AG04450 (cell line): ENCODE measurements at places on chromosomes 4 and X. TPM values are rescaled to one million over a fixed set of nuclear protein-coding genes. Genes with fewer than 3 reads are reported as not detected.

ZFX gene
- 16.2 and 23.1 TPM in 2 replicates for polyA plus RNA-seq

PCDH18 gene
- 204 and 255 TPM in 2 replicates for polyA plus RNA-seq

CCDC158 gene
- not detected in 2 replicates for polyA plus RNA-seq

SCRG1 gene
- polyA plus RNA-seq, result 0.72 and 1.0 TPM in 2 replicates

EVC2 gene
- polyA plus RNA-seq, result 2.1 and 2.9 TPM in 2 replicates

SPANXA1 gene
- not detected in 2 replicates for polyA plus RNA-seq

SSX1 gene
- not detected in 2 replicates for polyA plus RNA-seq

GYPE gene
- 1.6 TPM in 2 replicates for polyA plus RNA-seq

TMEM144 gene
- polyA plus RNA-seq, result 0.82 and 1.5 TPM in 2 replicates

USP26 gene
- not detected in 2 replicates for polyA plus RNA-seq

PCDH11X gene
- polyA plus RNA-seq, result 0.01 TPM in 1 of 2 replicates, not detected in the other

RENBP gene
- polyA plus RNA-seq, result 0.14 and 0.16 TPM in 2 replicates

PLXNB3 gene
- polyA plus RNA-seq, result 4.6 and 5.5 TPM in 2 replicates

VCX3A gene
- polyA plus RNA-seq, result not detected in 2 replicates

ABCG2 gene
- polyA plus RNA-seq, result 1.1 and 1.2 TPM in 2 replicates

PRKG2 gene
- 0.74 and 1.6 TPM in 2 replicates for polyA plus RNA-seq

MGAT4D gene
- polyA plus RNA-seq, result not detected in 2 replicates

CXCL3 gene
- 0.43 and 0.74 TPM in 2 replicates for polyA plus RNA-seq

MAGEA2B gene
- polyA plus RNA-seq, result not detected in 2 replicates

ZCCHC18 gene
- polyA plus RNA-seq, result 1.9 and 2.1 TPM in 2 replicates

IL1RAPL1 gene
- polyA plus RNA-seq, result 0.68 and 0.93 TPM in 2 replicates

RAB33A gene
- 3.6 TPM in 2 replicates for polyA plus RNA-seq

RAB9B gene
- 0.52 and 0.71 TPM in 2 replicates for polyA plus RNA-seq

USP17L12 gene
- not detected in 2 replicates for polyA plus RNA-seq

AFP gene
- 0.83 and 1.1 TPM in 2 replicates for polyA plus RNA-seq

SUPT20HL2 gene
- polyA plus RNA-seq, result not detected in 2 replicates

PCYT1B gene
- 0.09 and 0.10 TPM in 2 replicates for polyA plus RNA-seq

PIR gene
- 35.2 and 42.5 TPM in 2 replicates for polyA plus RNA-seq

LRCH2 gene
- polyA plus RNA-seq, result 4.4 and 6.1 TPM in 2 replicates

DMRTC1B gene
- not detected in 2 replicates for polyA plus RNA-seq

GIMD1 gene
- polyA plus RNA-seq, result not detected in 2 replicates

SYP gene
- polyA plus RNA-seq, result 0.07 and 0.15 TPM in 2 replicates

NOCT gene
- 5.8 and 6.7 TPM in 2 replicates for polyA plus RNA-seq

TBX22 gene
- polyA plus RNA-seq, result not detected in 2 replicates

ETDA gene
- polyA plus RNA-seq, result not detected in 2 replicates

UGT2B10 gene
- polyA plus RNA-seq, result not detected in 2 replicates

USP17L10 gene
- polyA plus RNA-seq, result not detected in 2 replicates

GPC3 gene
- not detected in 2 replicates for polyA plus RNA-seq

ARAP2 gene
- polyA plus RNA-seq, result 0.11 TPM in 2 replicates

TRIM75 gene
- not detected in 2 replicates for polyA plus RNA-seq

MTNR1A gene
- polyA plus RNA-seq, result not detected in 2 replicates

TCEAL9 gene
- polyA plus RNA-seq, result 141 and 234 TPM in 2 replicates

INTU gene
- 7.8 and 11.1 TPM in 2 replicates for polyA plus RNA-seq

SPIN2A gene
- polyA plus RNA-seq, result 1.0 and 1.3 TPM in 2 replicates

IDS gene
- polyA plus RNA-seq, result 75.7 and 76.7 TPM in 2 replicates
